Left ventricle myocardium superior (tissue), 1 donor: ENCODE measurements at places on chromosomes 13 and 19. TPM values are rescaled to one million over a fixed set of nuclear protein-coding genes. Genes with fewer than 3 reads are reported as not detected.

Gene ALG11
- total RNA-seq, result 18.4 TPM

- no peak for DNase-seq
Measured at GRCh38 chr19:32802840-32803239, 66.7 kb downstream of the SLC7A9 start.

- DNase-seq, result no peak
Measured at GRCh38 chr19:39270036-39270871, 2.1 kb downstream of the IFNL2 start.

- no peak for DNase-seq
Measured at GRCh38 chr13:76266561-76266960, 619.6 kb downstream of the KCTD12 start.

DNA sequence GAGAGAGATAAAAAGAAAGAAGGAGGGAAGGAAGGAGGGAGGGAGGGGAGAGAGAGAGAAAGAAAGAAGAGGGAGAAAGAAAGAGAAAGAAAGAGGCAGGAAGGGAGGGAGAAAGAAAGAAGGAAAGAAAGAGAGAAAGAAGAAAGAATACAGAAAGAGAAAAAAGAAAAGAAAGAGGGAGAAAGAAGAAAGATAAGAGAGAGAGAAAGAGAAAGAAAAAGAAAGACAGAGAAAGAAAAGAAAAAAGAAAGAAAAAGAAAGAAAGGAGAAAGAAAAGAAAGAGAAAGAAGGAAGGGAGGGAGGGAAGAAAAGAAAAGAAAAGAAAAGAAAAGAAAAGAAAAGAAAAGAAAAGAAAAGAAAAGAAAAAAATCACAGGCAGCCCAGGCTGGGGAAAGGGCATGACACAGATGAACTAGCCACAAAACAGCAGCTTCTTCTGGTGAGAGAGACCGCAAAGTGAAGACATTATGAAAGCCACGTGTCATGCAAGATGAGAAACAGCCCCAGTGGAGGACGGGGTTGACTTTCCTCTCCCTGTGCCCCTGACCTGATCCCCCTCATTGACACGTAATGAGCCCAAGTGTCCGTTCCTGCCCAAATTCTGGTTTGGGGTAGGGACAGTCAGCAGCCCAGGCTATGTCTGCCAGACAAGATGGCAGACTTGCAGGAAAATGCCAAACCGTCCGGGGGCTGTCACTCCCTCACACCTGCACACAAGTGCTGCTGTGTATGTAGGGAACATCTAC is 102.1 kb downstream of the INSR start:
- DNase-seq, result no peak

Gene CYP4F2
- not detected for total RNA-seq

Gene UNC13A
- total RNA-seq, result not detected

DNA sequence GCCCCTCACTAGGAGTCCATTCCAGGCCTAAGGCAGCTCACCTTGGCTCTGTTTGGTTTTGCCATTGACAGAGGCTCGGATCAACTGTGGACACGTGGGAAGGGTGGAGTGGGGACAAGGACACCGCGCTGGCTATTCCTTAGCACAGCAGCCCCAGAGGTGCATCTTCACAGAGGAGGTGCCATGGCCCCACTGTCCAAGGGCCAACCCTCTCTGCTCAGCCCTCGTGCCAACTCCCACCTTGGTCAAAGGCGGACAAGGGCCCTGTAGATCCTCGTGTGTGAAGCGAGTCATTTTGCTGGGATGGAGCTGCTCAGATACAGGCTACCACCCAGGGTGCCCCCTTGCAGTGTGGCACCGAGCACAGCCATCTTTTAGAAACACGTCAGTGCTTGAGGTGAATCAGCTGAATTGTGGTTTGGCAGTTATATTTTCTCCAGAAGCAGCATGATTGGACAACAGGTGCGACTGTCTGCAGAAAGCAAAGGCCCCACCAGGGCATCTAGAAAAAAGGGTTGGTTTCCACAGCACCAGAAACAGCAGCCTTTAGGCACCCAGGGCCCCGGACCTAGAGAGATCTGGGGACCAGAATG is 192.1 kb upstream of the GPR12 start:
- DNase-seq, result no peak

GRCh38 chr13:89554801-89555200 is 1792.7 kb upstream of the MIR17HG start:
- no peak for DNase-seq

DNA sequence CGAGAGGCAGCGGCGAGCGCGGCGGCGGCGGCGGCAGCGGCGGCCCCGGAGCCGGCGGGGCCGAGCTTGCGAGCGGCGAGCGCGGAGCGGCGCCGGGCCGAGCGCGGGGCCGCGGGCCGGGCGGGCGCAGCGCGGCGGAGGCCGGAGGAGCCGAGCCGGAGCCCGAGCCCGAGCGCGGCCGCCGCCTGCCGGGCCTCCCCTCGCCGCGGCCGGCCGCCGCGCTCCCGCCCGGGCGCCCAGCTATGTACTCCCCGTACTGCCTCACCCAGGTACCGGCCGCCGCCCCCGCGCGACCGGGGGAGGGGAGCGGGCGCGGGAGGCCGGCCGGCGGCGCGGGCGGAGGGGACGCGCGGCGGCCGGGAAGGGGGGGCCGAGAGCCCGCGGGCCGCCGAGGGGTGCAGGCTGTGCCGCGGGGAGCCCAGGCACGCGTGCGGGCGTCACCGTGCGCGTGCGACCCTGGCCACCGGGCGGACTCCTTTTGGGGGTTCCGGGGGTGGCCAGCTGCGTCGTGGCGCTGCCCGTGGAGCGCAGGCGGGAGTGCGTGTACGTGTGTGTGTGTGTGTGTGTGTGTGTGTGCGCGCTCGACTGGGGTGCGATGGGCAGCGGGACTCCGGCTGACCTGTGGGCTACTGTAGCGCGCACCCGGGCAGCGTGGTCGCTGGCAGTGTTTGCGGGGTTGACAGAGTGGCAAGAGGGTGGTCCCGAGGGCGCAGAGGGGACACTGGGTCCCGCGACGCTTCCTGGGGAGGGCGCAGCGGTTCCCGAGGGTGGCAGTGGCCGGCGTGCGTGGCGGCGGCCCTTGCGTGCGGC is 526 bp downstream of the NFIX start:
- DNase-seq, result peak; percentile 64

- no peak for DNase-seq
Measured at GRCh38 chr13:72599178-72599743, 128.2 kb downstream of the MZT1 start.

DNA sequence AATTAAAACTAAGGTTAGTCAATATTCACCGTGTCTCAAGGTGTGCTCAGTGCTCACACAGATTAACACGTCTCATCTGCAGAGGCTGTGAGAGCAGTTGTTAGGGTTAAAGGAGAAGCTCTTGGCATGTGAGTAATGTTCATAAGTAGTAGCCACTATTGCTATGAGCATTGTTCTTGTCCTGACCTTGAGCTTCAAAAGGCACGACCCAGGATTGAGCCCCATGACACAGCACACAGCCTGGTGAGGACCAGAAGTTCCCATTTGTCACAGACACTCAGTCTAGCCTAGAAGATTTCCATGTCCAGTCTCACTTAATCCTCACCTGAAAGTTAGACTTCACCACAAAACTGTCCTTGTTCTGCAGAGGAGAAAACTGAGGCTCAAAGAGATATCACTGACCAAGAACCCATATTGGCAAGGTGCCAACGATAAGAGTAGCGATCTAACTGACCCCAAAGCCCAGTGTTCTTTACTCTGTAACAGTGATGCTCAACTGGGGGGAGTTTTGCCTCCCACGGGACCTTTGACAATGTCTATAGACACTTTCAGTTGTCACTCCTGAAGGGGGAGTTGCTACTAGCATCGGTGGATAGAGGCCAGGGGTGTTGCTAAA is 26.0 kb downstream of the FPR3 start:
- no peak for DNase-seq

Gene ONECUT3
- total RNA-seq, result not detected

- peak; percentile 94 for DNase-seq
Measured at GRCh38 chr19:1243768-1244692, 2.5 kb downstream of the ATP5F1D start.

Gene FSD1
- total RNA-seq, result not detected

DNA sequence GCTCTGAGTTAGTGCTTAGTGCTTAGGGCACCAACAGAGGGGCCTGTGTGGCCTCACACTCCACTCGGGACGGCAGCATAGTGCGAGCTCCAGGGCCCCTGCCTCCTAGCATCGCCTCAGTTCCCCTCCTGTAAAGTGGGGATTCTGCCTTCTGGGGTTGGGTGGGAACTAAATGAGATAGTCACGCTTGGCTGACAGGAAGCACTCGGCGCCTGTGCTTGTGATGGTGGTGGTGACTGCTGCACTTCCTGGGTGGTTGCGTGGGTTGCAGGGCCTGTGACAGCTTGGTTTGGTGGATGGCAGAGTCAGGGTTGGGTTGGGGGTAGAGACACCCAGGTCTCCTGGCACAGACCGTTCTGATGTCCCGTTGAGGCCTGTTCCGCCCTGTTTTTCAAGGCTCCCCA is 7.7 kb downstream of the PLEKHF1 start:
- DNase-seq, result no peak

GRCh38 chr19:18401580-18402112 is 4.2 kb upstream of the LRRC25 start:
- DNase-seq, result peak; percentile 67

- no peak for DNase-seq
Measured at GRCh38 chr13:66492479-66492878, 737.7 kb downstream of the PCDH9 start.

- no peak for DNase-seq
Measured at GRCh38 chr13:29587645-29588044, 7.8 kb downstream of the SLC7A1 start.

DNA sequence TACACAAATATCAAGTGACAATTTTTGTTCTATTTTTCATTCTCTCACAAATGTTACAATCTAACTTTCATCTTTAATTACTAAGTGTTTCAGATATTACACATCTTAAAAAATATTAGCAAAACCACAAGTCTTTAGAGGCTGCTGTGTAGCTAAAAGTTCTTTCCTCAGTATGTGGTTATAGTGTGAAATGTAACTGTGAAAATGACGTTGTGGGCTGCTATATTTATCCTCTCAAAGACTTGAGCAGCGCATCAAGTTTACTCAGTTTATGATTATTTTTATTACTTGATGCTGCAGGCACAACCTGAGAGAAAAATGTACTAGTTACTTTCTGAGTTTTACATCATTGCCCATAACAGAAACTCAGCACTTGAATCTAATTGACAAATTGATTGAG is 2860.6 kb upstream of the PCDH20 start:
- no peak for DNase-seq

DNA sequence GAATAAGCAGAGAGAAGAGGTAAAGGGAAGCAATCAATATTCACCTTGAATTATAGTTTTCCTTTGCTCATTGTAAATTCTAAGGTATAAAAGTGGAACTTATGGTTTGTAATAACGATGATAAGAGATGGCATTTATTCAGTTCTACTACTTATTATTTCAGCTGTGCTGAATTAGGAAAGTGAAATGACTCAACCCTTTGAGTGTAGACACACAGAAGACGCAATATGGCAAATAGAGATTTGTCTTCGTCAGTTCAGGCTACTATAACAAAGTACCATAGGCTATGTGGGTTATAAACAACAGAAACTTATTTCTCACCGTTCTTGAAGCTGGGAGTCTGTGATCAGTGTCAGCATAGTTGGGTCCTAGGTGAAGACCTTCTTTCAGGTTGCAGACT is 713.0 kb upstream of the PCDH9 start:
- no peak for DNase-seq

Gene ZNF497
- 0.55 TPM for total RNA-seq

DNA sequence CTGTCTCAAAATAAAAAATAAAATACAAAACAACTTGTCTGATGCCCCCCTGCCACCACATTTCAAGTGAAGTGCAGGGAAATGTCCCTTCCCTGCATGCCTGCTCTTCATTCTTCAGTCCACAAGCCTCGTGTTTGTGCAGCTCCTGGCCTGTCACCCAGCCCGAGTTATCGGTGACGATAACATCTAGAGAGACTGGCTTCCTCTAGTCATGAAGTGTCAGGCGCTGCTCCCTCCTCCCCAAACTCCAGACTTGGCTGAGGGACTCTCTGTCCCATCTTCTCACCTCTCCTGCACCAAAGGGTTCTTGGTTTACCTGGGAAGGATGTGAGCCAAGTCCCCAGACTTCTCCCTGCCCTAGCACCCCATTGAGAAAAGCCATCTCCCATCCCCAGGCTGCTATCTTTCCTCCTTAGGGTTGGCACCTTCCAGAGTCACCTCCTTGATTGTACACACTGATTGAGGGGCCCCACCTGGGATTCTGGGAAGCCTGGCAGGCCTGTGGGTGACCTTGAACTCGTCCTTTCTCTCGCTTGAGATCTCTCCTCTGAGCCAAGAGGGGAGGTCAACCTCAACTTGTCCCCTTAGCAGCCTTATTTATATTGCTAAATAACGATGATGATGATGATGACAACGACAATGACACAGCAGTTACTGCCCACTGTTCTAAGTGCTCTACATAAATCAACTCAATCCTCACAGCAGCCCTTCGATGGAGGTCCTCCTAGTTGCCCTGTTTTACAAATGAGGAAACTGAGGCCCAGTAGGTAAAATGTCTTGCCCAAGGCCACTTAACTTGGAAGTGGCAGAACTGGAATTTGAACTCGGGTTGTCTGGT is 13.1 kb upstream of the PLAUR start:
- DNase-seq, result no peak

Gene ERICH4
- not detected for total RNA-seq

DNA sequence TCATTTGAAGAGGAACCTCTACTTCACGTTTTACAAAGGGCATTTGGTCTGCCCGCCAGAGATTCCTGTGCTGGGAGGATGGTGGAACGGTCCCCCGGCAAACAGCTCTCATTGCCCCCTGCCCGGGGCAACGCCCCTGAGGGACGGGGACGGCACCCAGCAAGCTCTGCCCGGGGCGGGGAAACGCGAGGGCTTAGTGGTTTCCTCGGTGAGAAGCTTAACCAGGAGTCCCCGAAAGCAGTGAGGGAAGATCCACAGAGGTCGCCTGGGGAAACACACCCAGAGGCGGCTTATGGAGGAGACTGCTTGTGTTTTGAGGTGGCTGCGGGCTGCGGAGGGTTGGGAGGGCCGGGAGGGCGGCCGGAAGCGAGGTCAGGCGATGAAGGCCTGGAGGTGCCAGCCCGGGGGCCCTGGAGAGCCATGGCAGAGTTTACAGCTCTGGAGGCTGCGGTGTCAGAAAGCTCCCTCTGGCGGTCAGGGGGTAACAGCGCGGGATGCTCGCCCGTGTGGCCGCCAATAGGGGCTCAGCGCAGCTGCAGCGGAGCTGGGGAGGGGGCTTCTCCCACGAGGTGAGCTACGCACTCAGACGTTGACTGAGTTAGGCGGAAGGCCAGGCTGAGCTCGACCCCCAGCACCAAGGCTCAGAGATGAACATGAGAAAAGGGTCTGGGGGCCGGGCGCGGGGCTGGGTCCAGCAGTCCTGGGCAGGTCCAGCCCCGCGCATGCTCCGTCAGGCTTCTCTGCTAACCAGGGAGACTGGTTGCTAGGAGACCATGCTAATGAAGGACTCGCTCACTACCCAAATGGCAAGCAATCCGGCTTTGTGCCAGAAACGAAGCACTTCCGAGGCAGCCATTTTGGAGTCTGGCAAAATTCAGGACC is 652 bp upstream of the TPGS1 start:
- DNase-seq, result peak; percentile 98

Gene LILRB1
- total RNA-seq, result 2.2 TPM

- DNase-seq, result no peak
Measured at GRCh38 chr13:40197936-40198595, 468.4 kb downstream of the FOXO1 start.

DNA sequence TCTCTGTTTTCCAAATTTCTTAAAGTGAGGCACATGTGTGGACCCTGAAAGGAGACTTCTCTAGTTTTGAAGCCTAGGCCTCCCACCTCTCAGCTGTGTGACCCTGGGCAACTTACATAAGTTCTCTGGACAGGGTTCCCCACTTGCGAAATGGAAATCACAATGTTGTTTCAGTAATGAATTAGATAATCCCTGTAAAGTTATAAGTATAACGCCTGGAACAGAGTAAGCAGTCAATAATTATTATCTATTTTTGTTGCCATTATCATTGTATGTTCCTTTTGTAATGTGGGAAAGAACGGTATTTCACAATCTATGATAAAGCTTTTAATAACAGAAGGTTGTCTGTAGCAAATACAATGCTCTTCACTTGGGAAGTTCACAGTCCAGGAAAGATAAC is 437.3 kb upstream of the ZNF507 start:
- DNase-seq, result no peak
